Mucosa of descending colon (tissue), 3 donors: ENCODE measurements at places on chromosomes 1 and 21.

DNA sequence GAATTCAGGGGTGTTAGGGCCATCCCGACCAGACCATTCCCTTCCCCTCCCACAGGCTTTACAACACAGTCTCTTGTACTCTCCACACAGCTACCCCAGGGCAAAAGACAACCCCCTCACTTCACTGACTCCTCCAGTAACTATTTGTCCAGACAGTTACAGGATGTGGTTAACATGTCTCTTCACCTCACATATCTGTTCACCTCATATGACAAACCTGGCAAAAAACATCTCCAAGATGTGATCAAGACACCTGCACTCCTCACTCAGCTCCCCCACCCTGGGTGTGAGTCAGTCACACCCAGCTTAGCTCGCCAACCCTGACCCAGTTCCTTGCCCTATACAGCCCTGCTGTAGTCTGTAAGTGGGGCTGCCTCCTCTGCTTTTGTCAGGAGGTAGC, 490.5 kb upstream of the CHRM3 start:
- no peak for DNase-seq

DNA sequence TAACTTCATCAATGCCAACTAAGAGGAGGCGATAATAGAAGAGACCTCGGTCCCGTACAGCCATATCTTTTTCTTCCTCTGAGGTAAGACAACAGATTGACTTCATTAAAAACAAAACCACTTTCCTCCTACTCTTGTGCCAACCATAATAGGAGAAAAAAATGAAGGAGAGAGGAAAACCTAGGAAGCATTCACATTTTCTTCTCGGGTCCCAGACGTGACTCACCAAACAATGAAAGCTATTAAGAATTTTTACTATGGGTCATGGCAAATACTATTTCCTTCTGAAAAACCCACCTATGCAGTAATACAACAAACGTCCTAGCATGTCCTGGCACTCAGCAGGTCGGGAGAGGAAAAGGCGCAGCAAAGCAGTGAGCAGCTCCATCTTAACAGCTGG, 8.6 kb upstream of the BCL2L15 start:
- DNase-seq = no peak

GRCh38 chr1:18719786-18720451, 89.3 kb downstream of the PAX7 start:
- DNase-seq = no peak

- no peak for DNase-seq
Measured at GRCh38 chr1:99131546-99131945, 126.9 kb upstream of the PLPPR5 start.

DNA sequence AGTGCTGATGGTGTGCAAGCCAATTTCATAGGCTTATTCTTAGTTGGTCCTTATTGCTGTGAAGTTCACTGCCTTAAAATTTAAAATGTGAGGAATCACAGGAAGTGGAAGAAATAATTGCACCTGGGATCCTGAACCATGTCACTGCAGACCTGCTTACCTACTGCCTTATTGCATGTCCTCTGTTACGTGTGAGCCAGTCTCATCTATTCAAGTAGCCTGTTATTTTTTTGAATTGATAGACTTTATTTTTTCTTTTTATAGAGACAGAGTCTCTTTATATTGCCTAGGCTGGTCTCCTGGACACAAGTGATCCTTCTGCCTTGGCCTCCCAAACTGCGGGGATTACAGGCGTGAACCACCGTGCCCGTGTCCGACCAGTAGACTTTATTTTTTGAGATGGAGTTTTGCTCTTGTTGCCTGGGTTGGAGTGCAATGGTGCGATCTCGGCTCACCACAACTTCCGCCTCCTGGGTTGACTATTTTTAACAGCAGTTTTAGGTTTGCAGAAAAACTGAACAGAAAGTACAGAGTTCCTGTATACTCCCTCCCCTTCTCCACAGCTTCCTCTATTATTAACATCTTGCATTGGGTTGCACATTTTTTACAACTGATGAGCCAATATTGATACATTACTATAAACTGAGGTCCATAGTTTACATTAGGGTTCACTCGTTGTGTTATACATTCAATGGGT, 14.0 kb upstream of the DISC1 start:
- DNase-seq = peak; percentile 60

DNA sequence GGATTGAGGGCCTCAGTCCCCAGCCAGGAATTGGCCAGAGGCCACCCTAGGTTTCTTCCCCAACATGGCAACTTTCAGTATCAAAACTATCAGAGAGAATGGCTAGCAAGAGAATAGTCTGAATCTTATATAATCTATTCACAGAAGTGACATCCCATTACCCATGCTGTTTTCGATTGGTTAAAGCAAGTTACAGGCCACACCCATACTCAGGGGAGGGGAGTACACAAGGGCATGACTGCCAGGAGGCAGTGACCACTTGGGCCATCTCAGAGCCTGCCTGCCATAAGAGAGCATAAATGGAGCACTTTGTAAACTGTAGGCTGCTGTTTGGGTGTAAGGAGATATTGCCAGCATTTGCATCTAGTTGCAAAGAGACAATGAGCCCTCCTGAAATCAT, 65.4 kb downstream of the FAM163A start:
- DNase-seq = no peak

GRCh38 chr1:220198186-220199005, 73.9 kb downstream of the RAB3GAP2 start:
- DNase-seq = no peak

GRCh38 chr1:226710501-226710900, 28.6 kb downstream of the ITPKB start:
- no peak for DNase-seq

GRCh38 chr1:26375081-26375480, 2.5 kb upstream of the ZNF683 start:
- DNase-seq = no peak

DNA sequence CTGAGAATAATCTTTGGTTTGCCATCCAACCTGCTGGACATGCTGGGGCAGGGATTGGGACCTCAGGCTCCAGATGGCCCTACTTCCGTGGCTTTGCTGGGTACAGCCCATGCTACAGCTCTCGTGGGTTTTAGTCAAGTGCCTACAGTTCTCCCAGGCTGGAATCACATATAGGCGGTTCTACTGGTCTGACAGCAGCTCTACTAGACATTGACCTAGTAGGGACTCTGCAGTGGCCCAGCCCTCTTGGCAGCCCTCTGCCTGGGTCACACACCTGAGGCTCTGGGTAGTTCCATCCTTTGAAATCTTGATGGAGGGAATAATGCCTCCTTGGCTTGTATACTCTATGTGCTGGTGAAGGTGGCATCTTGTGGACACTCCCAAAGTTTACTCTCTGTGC, 72.2 kb downstream of the PGM1 start:
- DNase-seq = no peak

GRCh38 chr1:23559985-23560741, 862 bp upstream of the ID3 start:
- no peak for DNase-seq

DNA sequence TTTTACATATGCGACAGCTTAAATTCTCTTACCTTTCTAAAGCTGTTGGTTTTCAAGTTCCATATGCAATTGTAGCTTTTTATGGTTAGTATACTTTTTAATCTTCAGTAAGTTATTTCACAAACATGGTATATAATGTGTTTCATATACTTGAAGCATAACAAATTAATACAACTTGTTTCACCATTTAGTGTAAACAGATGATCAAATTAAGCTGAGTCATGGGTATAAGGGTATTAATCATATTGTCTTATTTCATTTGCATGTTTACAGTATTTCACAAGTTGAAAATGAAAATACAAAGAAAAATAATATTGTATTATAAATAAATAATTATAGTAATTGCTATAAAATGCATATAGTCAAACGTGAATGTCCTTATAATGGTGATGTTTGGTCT, 92.1 kb downstream of the PTPRC start:
- DNase-seq = no peak

GRCh38 chr1:95323123-95323522, 89.1 kb downstream of the RWDD3 start:
- no peak for DNase-seq

- DNase-seq = no peak
Measured at GRCh38 chr1:23699280-23700179, 7.9 kb downstream of the RPL11 start.

DNA sequence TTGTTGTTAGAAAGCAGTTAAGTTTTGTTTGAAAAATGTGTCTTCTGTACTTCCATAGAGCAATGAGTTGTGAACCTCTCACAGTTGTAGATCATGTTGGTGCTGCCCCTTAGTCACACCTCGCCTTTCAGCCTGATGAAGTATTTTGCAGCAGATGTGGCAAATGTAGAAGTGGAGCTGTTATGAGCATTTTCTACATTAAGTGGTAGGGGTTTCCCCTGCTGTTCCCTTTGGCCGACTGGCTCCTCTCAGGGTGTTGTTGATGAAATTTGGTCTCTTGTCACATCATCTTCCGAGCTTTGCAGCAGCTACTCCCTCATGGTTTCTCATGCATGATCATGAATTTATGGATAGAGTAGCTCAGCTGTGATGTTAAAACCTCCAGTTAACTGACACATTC, 33.6 kb upstream of the DENND1B start:
- DNase-seq = no peak

DNA sequence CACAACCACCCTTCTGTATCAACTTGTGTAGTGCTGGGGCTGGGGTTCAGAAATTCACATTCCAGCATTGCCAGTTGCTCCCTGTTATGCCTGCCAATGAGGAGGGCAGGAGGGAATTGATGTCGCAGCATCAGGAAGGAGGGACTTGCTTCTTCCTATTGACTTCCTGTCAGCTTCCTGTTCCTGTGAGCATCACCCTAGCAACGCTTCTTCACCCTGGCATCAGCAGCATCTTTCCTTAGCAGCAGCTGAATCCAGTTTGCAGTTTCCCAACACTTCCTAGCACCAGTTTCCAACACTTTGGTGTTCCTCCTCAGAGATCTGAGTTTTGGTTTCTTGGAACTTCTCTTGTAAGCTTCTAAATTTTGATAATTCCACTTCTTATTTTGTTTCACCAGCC, 8.9 kb upstream of the TRIM62 start:
- no peak for DNase-seq

DNA sequence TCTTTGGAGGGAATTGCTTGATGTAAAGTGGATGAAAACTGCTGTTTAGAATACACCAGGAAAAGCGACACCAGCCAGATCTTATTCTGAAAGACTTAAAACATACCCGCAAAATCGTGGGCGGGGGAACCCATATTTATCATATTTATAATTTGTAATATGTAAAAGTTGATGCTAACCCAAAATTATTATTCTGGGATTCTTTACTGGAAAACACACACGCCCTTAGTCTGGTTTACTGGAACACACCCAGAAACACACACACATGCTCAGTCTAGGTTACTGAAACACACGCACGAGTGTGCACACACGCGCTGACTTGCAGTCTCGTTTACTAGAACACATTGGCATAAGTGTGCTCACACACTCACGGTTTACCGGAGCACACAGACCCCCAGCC, 32.5 kb downstream of the ATP5PO start:
- no peak for DNase-seq

DNA sequence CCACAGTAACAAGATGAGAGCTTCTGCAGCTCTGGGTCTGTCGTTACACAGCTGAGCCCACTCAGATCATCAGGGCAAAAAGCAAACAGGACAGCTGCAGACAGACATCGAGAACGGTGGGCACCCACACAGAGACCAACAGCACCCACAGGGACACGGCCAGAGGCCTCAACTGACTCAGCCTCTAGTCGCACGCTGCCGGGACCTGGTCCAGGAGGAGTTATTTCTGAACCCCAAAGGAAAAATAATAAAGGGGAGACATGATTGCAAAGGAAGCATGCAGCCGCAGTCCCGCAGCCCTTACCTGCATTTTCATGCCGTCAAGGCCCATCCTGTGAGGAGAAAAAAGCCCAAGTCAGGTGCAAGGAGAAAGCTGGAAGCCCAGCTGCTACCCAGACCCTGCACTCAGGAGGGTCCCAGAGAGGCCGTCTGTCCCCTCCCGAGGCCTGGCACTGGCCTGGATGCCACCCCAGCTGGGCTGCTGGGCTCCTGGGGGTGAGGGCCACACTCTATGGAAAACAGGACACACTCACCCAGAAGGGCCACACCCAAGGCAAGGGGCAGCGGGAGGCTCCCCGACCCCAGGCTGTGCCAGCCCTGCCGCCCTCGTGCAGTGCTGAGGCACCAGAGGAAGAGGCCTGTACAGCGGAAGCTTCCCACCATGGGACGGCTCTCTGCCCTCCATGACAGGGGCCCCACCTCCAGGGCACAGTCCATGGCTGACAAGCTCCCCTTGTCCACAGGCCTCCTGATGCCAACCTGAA, 15.7 kb downstream of the LSS start:
- no peak for DNase-seq

DNA sequence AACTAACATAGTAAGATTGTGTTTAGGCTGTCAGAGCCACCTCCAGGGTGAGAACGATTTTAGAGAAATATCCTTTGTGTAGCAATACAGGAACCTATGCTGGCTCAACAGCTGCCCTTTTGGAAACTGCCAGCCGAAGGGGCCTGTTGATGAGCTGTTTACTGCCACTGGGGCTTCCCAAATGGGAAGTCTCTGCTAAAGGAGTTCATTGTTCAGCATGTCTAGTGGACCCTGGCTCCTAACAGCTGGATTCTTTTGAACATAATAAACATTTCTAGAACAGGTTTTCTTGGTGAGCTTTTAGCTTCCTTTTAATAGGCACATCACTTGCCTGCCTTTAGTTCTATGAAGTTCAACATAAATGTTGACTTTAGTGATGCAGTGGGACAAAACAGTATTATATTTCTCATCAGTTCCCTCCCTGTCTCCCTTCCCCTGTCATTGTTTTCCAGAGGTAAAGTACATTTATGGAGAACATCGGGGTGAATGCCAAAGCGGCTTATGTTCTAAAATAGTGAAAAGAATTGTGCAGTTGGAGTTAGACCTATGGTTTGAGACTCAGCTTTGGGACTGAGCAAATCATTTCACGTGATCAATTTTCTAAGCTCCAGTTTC, 57.4 kb downstream of the UCK2 start:
- DNase-seq = no peak

DNA sequence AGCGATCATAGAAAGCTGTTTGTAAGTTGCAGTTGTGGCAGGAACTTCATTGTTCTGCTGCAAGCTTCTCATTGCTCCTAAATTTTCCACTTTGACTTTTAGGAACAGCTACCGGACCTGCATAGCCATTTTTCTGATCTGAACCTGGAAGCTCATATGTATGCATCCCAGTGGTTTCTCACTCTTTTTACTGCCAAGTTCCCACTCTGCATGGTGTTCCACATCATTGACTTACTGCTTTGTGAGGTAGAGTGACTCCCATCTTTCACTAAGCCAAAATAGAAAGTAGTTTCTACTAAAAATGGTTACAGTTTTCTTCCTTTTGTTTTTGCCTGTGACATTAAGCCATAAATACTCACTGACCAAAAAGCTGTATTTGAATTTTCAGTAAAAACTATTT, 254.2 kb downstream of the GPR52 start:
- DNase-seq = no peak

DNA sequence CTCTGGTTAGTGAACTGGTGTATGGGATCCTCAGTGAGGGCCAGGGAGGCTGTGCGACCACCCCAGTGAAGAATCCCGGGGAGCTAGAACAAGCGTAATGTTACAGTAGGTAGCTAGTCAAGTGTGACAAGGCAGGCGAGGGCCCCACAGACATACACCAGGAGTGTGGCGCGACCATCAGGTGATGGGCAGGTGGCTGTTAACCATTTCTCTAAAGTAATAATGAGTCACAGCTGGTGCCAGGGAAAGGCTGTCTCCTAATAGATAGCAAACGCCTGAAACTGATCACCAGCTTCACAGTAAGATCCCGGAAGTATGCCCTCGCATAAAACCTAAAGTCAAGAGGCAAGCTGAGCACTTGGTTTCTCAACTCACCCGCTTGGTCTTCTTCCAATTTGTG, 40.5 kb upstream of the TARBP1 start:
- DNase-seq = no peak

GRCh38 chr1:206895837-206896242, 1.4 kb upstream of the IL24 start:
- DNase-seq = no peak

GRCh38 chr1:6832531-6833188, 47.4 kb downstream of the CAMTA1 start:
- no peak for DNase-seq
